Activated T-helper 9 cell treated with anti-CD3 and anti-CD28 coated beads, Interleukin-2, amount 50 U/mL, for 16 hours (primary cell): ENCODE measurements at places on chromosomes 1 and 21.

DNA sequence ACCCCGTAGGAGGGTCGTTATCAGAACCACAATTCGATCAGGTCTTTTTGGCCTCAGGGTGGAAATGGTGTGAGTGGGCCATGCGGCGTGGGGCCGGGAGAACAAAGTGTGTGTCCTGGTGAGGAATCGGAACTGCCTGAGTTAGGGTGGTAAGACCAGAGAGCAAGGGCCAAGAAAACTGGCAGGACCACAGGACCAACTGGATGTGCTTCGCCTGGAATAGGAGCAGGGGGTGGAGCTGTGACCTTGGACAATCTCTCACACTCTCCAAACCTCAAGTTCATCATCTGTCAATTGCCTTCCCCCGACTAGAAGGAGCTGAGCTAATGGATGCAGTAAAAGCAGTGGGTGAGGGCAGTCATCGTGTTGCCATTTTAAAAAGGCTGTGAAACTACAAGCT, 59.5 kb downstream of the NAV1 start:
- DNase-seq, result no peak

GRCh38 chr1:30743584-30744059, 14.0 kb downstream of the LAPTM5 start:
- peak; percentile 54 for DNase-seq

DNA sequence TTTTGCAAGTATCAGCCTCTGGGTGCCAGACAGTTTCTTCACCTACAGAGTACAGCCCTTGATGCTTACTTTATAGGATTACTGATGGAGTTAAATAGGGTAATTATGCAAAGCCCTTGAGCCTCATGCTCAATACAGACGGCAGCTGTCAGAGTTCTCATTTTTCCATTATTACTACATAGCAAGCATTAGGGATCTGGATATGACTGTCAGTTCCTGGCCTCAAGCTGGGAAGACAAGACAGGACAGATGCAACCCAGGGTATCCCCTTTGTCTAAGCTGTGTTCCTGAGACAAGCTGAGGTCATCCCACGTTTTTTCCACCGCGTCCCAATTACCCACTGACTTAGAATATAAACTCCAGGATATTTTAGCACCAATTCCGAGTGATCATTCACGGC, 94.4 kb downstream of the SLC35F3 start:
- no peak for DNase-seq

DNA sequence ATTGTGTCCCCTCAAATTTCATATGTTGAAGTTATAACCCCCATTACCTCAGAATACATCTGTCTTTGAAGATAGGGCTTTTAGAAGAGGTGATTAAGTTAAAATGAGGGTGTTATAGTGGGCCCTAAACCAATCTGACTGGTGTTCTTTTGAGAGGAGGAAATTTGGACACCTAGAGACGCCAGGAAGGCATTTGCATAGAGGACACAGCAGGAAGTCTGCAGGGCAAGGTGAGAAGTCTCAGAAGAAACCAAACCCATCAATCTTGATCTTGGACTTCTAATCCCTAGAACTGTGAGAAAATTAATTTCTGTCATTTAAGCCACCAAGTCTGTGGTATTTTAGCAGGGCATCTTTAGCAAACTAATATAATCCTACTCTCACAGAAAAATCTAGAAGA, 13.0 kb downstream of the GOLPH3L start:
- no peak for DNase-seq
